ENCODE measurements at places on chromosomes 16 and 17.
A peak's percentile ranks its signal among the peaks of the same experiment; 100 is the strongest.

DNA sequence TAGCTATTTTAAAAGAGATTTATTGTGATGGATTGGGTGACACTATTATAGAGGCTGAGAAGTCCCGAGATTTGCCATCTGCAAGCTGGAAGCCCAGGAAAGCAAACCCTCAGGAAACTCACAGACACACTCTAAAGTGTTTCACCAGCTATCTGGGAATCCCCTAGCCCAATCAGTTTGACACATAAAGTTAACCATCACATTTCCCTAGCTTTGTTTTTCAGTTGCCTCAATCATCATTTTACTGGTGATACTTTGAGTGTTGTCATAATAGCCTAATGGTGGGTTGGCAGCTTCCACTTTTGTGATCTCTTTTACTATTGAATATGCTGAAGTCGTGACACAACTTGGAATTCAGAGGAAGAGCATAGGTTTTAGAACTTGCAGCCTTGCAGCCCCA is 1.8 kb downstream of the SGF29 start:
- DNase-seq = no peak

DNA sequence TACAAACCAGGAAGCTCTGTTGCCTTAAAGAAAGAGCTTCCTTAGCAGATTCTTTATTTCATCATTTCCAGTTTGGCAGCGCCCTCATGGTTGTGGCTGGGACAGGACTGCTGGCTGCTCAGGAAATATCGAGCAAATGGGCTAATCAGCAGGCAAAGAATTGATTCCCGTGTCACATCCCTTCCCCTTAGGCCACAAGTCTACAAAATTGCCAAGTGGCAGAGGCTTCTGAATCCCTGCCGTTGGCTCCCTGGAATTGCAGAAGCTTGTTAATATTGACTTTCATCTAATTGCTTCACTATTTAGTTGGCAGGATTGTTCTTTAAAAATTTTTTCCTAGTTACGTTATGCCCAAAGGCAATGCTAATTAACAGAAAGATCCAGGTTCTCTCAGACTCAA is 456.3 kb upstream of the ERCC4 start:
- DNase-seq = no peak

DNA sequence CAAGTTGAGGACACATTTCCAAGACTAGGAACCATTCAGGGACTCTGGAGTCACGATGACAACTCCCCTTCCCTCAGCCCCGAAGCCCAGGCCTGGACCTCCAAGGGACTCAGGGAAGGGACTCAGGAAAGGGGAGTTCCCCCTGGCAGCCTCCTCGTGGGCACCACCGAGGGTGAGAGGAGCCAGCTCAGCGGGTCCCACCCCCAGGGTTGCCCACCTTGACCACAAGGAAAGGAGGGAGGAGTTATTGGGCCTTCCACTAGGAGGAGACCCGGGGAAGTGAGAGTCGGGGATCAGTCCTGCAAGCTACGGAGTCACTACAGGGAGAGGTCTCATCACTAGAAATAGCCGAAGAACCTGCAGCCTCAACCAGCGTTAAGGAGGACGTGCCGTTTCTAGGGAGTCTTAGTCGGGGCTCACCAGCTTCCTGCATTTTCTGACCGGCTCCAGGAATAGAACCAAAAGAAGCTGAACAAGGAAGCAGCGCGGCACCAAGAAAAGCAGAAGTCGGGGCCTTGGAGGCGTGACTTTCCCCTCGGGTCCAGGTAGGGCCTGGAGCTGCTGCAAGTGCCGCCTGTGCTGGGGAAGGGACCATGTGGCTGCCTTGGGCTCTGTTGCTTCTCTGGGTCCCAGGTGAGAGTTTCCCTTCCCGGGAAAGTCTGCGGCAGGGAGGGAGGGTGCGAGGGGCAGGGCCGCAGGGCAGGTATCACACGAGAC is at the start of gene CD300A:
Gene CD300A (plus strand): TSS at position 524 of the 717 bp plus-strand sequence. CDS start 70 bp downstream, at position 594.
- no peak for DNase-seq

- DNase-seq = no peak
Observed at GRCh38 chr17:57918017-57918895, 37.0 kb downstream of the CUEDC1 start.

DNA sequence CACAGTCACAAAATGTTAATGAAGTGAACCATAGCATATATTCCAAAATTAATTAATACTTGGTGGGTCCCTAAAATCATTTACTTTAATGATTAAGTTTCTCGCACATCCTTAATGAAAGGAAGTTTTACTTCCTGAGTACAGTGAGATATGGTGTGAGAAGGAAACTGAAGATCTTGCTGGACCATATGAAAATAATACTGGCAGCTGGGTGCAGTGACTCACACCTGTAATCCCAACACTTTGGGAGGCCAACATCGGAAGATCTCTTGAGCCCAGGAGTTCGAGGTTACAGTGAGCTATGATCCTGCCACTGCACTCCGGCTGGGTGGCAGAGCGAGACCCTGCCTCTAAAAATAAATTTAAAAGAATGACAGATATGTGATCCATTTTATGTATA is 62.5 kb downstream of the ABCA8 start:
- no peak for DNase-seq

GRCh38 chr16:62105244-62105643 is 69.0 kb upstream of the CDH8 start:
- no peak for DNase-seq

DNA sequence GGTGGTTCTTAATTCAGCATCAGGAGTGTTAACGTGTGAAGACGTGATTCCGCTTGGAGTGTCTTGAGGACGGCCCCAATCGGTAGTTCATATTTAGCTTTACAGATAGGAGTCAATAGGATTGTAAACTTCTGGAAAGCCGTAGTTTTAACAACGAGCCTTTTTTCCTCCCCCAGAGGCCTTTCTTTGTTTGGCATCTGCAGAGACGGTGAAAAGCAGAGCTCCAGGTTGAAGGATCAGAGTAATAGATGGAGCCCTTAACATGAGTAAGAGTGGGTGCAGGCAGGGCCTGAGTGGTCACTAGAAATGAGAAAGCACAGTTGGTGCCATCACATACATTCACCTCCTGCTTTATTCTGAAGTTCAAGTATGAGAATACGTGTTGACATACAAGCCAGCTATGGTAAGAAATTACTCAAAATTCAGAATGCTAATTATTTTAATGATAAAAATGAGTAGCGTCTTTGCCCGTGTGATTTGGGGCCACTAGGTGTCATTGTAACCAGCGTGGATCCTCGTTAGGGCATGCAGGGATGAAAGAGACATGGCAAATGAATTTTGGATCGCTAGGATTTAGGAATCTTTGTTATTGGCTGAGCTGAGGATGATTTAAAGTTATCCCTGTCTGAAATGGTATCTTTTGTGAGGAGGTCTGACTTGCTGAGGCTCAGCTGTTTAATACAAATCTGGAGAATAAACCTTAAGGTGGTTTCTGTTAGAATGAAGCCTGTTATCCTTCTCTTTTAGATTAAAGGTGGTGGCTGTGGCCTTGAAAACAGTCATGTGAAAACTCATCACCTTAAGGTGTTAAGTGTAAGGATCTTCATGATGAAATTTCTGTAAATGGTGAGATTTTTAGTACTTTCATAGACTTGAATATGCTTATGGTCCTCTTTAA is 18.6 kb downstream of the PRCD start:
- peak; percentile 45 for DNase-seq
